ENCODE measurements at places on chromosomes 16 and 17. TPM values are rescaled to one million over a fixed set of nuclear protein-coding genes. Genes with fewer than 3 reads are reported as not detected.

- H3K27ac ChIP-seq, result no peak overlapping the region
- DNase-seq, result no peak
- peaks cover 2% of the 10 kb centered on the region for H3K27me3 ChIP-seq
- no peak overlapping the region for H3K4me3 ChIP-seq
Observed at GRCh38 chr17:72468841-72469240, 348.0 kb downstream of the SOX9 start.

- H3K36me3 ChIP-seq, result peaks cover 8% of the 10 kb centered on the region
- H3K4me3 ChIP-seq, result peak overlapping the region; percentile 77
- no peak for DNase-seq
- peaks cover 40% of the 10 kb centered on the region for H3K4me1 ChIP-seq
- peak overlapping the region; percentile 98 for H3K27ac ChIP-seq
Observed at GRCh38 chr17:8173871-8174322, 2.3 kb downstream of the TMEM107 start.

CCL15 gene
- total RNA-seq, result not detected

SLC43A2 gene
- 2.0 TPM for total RNA-seq

DNA sequence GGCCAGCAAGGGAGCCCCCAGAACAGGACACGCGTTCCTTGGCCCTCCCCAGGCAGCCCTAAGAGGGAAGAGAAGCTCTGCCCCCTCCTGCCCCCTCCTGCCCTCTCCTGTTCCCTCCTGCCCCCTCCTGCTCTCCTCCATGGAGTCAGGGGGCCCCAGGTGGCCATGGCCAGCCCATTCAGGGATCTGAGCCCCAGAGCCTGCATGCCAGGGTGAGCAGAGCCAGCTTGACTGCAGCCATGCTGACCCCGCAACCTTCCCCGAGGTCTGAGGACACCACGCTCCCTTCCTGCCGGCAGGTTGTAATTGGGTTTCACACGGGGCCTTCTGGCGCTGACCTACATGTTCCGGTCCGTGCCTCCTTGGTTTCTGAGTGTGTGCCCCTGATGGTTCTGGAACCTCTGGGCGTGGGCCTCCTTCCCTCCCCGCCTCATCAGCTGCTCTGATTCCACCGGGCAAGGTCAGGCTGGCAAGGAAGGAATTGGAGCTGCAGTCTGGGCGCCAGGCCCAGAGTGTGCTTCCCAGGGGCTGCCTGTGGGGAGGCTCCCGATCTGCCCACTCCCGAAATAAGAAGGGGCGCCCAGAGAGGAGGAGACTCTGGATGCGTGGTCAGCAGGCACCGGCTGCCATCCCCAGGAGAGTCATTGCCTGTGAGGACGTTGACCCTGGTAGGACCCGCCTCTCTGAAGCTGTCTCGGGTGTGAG, 23.7 kb upstream of the NPTX1 start:
- no peak overlapping the region for H3K27ac ChIP-seq
- H3K4me1 ChIP-seq, result peaks cover 7% of the 10 kb centered on the region
- no peaks in the 10 kb centered on the region for H3K36me3 ChIP-seq
- peaks cover 17% of the 10 kb centered on the region for H3K27me3 ChIP-seq

DNA sequence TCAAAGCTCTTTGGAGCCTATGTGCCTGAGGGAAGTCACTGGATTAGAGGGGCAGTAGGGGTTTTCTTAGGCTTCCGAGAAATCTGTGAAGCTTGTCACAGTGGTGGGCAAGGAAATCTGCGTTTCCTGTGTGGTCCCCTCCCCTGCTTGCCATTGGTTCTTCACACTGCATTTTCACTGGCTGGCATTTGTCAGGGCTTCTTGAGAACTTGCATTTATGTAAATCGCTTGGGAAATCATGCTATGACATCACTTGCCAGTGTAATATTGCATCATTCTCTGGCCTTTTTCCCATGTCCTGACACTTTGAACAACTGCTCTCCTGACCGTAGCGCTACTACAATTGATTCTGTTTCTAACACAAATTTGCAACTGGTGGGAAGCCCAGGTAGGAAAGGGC, 1.8 kb downstream of the CACNG3 start:
- no peak overlapping the region for H3K27ac ChIP-seq
- DNase-seq, result no peak
- H3K4me1 ChIP-seq, result peaks cover 10% of the 10 kb centered on the region
- H3K36me3 ChIP-seq, result no peaks in the 10 kb centered on the region
- H3K4me3 ChIP-seq, result no peak overlapping the region
- H3K27me3 ChIP-seq, result peaks cover 63% of the 10 kb centered on the region

ERN2 gene
- not detected for total RNA-seq

NPW gene
- total RNA-seq, result 1.3 TPM

KRTAP1-1 gene
- total RNA-seq, result not detected

Data from activated CD4-positive, alpha-beta memory T cell treated with anti-CD3 and anti-CD28 coated beads for 36 hours (primary cell).